ENCODE measurements at places on chromosomes 2 and 18.

GRCh38 chr2:134120406-134120732 lies 133.5 kb upstream of the MGAT5 start:
- no peak for DNase-seq

DNA sequence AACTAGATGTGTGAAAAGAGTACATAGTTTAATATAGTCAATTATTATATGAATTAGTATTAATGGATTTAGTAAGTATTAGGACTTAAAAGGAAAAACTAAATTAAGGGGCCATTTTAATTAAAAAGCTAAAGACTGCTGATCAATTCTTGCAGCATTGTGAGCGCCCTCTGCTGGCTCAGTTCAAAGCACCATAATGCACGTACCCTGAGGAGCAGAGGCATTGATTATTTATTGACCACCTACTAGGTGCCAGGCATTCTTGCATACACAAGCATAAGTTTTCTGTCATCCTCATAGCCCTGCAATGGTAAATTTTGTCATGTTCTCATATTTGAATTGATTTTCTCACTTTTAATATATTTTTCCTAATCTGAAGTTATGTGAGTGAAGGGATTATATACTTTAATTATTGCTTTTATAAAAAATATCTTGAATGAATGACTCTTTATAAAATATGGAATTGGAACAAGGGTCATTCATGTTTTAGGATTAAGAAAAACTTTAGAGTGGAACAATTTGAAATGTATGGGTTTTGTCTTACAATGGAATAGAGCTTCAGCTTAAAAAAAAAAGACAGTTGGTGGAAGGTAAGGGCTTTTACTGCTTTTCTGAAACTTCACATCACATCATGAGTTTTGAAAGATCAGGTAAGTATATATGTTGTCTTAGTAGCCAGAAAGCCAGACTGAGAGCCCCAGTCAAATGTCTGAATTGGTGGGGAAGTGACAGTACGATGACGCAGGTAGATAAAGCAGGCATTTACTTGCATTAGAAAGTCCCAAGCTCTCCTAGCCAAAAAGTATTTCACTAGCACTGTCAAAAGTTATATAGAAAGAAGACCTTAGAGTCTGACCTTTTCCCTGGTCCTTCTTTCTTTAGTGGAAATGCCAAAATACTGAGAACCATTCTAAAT lies 9.7 kb downstream of the ITGA4 start:
- peak; percentile 69 for DNase-seq

GRCh38 chr2:71277536-71278103 lies 50.7 kb upstream of the PAIP2B start:
- peak; percentile 65 for DNase-seq

DNA sequence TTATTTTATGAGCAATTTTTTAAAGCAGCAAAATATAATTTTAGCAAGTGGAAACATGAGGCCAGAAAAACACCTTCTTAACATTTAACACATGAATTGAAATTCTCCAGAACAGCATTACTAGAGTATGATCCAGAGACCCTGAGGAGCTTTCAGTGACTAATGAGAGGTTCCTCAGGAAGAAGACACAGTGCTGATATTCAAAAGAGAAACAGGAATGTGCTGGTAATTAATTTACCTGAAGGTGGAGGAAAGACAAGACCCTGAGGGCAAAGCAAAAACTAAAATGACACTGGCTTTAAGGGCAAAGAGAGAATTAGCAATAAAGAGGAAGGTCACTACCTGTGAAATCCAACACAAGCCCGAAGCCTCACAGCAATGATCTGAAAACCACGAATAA lies 97.0 kb downstream of the CDH2 start:
- no peak for DNase-seq

DNA sequence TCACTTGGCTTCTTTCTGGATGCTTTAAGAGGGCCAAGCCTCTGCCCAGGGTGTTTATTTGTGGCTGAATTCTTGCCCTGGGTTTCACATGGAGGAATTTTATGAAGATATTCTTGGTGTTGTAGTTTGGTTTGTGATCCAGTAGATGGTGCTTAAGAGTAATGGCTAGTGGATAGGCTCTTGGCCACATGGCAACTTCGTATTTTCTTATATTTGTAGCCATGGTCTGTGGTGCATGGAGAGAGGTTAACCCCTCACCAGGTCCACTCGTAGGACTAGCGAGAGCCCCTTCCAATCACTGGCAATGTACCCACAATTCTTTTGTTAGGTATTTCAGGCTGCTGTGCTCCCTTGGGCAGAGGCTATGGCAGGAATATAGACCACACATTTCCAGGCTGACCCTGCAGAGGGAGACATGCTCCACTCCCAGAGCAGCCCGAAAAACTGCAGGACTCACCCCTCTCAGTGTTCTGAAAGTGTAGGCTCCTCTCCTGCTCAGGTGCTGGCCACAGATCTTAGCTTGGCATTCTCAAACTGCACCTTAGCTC lies 582.1 kb upstream of the SETBP1 start:
- DNase-seq: no peak

GRCh38 chr2:219204425-219205164 lies 2.0 kb upstream of the ZFAND2B start:
- no peak for DNase-seq

DNA sequence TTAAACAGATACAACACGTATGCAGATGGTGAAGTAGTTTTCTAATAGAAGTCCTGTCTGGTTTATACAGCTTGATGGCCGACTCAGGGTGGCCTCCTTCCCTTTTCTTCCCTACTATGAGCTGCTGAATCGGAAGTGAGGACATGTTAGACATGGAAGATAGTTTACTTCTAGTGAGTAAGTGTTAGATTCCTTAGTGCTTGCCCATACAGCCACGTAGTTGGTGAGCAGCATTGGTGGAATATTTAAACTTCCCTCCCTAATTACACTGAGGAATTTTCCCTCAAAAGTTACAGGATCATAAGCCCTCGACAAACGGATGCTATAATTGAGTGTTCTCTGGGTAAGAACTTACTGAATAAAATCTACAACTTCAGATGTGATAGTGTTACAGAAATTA lies 52.1 kb downstream of the RHBDD1 start:
- DNase-seq: no peak

DNA sequence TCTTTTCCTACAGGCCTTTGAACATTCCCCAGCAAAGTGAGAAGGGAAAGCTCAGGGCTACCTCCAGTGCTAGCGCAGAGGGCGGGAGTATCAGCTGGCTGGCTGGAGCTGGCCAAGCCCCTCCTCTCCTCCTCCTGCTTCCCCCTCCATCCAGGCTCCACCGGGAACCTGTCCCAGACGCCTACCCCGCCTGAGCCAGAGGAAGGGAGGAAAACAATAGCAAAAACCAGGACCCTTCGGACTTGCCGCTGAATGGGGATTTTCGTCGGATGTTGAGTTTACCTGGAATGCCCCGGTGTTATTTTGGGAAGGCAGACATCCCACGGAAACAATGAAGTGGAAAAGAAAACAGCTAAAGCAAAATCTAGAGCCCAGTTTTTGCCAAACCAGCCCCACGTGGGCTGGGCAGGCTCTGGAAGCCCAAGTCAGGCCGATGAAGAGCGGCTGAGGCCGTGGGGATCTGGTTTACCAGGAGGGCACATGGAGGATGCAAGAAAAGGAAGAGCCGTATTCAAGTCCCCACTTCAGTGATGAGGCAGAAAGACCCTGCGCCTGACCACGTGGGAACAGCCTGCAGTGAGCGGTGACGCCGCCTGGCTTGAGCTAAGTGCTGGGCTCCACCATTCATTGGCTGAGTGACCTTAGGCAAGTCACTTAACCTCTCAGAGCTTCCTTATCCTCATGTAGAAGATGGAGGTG lies 100.4 kb upstream of the LCLAT1 start:
- peak; percentile 67 for DNase-seq

GRCh38 chr2:239603411-239604356 lies 202.9 kb upstream of the HDAC4 start:
- DNase-seq: peak; percentile 18

DNA sequence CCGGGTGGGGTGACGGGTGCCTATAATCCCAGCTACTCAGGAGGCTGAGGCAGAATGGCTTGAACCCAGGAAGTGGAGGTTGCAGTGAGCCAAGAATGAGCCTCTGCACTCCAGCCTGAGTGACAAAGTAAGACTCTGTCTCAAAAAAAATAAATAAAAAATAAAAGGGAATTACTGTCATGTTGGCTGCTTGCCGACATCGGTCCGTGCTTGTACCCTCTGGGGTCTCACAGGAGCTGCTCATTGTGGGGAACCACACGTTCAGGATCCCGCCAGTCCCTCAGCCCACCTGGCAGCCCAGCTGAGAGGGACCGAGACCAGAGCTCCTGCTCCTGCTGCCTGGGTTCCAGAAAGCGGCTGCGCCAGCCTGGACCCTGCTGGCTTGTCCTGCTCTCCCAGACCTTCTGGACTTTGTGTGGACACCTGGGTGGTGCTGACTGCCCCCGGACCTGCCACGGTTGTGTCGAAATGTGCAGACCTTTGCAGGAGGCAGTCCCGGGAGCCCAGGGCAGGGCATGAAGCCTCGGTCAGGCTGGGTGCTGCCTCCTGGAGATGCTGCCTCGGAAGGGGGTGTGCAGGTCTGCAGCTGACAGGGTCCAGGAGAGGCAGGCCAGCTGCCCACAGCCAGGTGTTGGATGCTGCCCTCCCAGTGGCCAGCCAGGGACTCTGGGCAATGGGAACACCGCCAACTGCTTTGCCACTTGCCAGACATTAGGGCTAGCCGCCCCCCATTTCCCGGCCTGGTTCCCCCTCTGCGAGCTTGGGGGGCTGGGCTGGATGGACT lies 16.4 kb downstream of the KLF11 start:
- no peak for DNase-seq

- DNase-seq: no peak
Observed at GRCh38 chr2:100148883-100149282, 6.5 kb upstream of the AFF3 start.

- DNase-seq: no peak
Observed at GRCh38 chr2:19488009-19488691, 129.7 kb upstream of the OSR1 start.

DNA sequence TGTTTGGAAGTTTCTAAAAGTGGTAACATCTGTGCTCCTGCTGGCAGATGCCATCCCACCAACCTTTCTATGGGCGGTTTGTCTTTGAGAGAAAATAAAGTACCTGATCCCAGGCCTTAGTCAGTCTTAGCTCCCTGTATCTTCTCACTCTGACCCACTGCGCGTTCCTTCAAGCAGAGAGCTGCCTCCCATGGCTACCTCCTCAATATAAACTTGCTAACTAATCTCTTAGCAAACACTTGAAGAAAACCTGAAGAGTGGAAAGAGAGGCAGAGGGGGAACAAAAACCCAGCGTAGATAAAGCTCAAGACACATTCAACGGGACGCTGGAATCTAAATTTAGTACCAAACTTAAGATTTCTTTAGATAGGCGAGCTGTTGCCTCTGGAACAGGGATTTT lies 17.6 kb downstream of the ZEB2 start:
- no peak for DNase-seq

DNA sequence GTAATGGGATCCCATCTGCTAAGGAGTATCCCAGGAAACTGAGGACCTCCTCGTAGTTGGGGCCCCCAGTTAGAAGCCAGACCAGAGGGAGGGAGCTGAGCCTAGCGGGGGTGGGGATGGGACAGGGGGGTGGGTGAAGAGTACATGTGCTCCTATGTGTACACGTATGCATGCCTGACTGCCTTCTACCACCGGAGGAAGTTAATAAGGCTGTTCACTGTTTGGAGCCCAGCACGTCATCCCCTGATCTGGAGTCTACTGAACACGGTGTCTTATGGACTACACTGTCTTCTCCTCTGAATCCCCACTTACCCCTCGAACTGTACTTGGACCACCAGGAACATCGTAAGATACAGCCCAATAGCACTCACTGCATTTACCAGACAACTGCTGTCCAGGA lies 68.5 kb downstream of the SFXN5 start:
- no peak for DNase-seq

- no peak for DNase-seq
Observed at GRCh38 chr2:138720035-138720838, 60.0 kb downstream of the NXPH2 start.

All from right atrium auricular region (tissue), 2 donors.